ENCODE measurements at places on chromosomes 3 and 15.

- peak; percentile 28 for DNase-seq
These were observed 401 bp downstream of the SEC11A start for GRCh38 chr15:84715441-84716035.

DNA sequence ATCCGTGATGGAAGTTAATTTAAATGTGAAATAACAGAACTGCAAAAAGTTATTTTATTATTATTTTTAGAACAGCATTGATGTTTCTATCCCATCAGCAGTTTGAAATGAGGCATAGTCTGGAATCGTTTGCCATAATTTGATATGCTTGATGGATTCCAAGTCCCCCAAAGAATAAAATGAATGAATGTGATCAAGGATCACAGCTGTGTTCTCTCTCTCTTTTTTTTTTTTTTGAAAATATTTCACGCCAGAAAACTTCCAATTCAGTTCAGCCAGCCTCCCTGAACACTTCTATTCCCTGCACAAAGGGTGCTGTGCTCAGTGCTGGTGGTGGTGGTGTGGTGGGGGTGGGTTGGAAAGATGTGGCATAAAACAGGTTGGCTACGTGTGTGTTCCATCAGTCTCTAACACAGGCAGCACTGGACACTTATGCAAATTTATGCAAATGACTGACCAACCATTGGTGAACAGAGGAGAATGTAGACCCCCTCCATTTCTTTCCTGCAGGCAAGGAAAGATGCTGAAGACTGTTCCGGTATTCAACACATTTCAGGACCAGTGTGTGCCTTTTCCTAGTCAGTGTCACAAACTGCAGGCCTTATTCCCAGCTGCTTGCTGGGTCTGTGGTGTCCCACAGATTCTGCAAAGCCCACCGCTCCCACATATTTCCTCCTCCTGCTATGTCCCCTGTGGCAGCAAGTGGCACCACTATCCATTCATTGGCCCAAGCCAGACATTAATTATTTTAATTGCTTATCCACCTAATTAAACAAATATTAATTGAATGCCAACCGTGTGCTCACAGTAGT is 10.6 kb downstream of the ARNT2 start:
- DNase-seq = no peak

- no peak for DNase-seq
These were observed 46.4 kb downstream of the GATM start for GRCh38 chr15:45331972-45332371.

- no peak for DNase-seq
These were observed 431.9 kb upstream of the FRG2C start for GRCh38 chr3:75232216-75232615.

DNA sequence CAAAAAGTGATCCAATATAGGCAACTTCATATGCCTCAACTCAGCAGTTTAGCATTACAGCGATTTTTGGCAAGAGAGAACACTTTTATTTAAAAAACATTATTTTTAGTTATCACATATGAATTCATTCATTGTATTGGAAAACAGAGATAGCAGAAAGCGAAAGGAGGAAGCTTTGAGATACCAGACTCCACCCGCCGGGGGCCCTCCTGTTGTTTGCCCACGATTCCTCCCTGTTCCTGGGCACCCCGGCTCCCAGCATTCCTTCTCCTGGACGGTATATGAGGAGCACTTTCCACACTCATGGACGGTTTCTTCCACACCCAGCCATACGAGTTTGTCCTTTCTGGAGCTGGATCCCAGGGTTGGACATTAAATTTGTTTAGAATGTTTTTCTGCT is 18.2 kb downstream of the APBA2 start:
- DNase-seq = no peak

- DNase-seq = peak; percentile 100
These were observed 34.9 kb upstream of the TIMP4 start for GRCh38 chr3:12193485-12194165.

DNA sequence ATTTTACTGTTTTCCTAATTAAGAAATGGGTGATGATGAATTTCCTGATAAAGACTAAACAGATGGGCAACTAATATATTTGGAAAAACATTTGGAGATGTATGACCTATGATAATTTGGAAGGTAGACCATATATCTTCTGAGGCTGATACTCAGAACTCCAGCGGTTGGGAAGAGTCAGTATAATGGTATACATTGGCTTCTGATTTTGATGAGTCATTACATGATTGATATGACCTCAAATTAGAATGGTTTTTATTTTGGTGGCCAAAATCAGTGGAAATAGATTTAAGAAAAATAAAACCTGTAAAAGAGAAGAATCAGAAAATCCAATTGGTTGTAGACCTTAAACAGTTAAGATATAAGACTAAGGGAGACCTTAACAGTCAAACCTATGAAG is 496.4 kb upstream of the ALCAM start:
- no peak for DNase-seq

DNA sequence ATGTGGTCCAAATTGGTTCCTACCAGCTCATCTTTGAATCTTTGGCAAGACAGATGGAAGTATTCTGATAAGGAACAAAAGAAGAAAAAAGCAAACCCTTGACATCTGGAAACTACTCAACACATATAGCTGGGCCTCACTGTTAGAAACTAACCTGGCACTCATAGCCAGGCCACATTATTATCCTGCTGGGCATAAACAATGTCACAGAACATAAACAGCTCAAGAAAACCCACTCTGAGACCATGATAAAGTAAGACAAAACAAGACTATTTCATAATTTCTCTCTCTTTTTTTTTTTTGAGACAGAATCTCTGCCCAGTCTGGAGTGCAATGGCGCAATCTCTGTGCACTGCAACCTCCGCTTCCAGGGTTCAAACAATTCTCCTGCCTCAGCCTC is 1093.2 kb downstream of the FHIT start:
- DNase-seq = no peak

DNA sequence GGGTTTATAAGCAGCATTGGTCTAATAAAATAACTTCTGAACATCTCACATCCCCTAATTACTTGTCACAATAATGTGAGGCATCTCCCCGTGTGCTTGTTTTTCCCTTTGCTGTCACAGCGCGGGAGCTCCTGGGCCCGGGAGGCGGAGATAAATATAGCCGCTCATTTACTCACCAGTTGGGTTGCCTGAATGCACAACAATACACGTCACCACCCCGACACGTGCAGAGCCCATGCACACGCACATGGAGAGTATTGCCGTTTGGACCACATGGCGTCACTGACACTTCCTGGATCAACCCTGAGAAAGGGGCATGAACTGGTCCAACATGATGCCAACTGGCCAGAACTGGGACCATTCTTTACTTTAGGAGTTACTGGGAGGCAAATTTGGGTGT is 76.2 kb downstream of the MRPL46 start:
- no peak for DNase-seq

DNA sequence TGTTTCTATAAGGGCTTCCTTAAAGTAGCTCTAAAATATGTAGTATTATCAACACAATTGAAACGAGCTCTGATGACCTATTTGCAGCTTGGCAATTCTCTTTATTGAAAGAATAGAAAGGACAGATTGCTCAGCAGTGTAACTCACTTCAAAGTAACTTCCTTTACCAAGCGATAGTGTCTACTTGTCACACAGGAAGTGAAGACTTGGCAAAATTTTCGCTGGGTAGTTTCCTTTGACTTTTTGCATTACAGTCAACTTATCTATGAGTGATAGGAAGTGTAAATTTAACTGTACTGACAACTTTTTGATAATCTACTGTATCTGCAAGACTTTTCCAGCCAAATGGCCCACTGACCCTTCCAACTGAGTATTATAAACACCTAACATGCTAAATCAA is 22.8 kb downstream of the SLC9A9 start:
- no peak for DNase-seq

- no peak for DNase-seq
These were observed 2.1 kb downstream of the ZDHHC19 start for GRCh38 chr3:196208942-196209695.

- DNase-seq = peak; percentile 70
These were observed 461.5 kb upstream of the PPP2R3A start for GRCh38 chr3:135503760-135504686.

DNA sequence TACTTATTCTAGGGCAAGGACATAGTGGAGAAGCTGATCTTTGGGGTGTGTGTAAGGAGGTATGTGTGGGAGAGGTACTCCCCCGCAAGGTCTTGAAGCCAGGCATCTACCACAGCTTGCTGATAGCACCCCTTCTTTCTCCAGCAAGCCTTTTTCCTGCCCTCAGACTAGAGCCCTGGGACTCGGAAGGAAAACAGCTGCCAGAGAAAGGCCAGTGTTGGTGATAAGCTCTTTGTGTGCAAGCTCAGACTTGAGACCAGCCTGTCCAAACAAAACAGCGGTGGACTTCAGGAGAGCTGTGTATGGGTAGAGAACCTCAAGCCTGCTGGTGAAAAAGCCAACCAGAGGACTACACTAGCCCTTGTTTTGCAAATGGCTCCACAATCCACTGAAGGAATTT is 1028.6 kb downstream of the MCTP2 start:
- no peak for DNase-seq

GRCh38 chr3:186466391-186466974 is 77.7 kb downstream of the CRYGS start:
- DNase-seq = peak; percentile 70

DNA sequence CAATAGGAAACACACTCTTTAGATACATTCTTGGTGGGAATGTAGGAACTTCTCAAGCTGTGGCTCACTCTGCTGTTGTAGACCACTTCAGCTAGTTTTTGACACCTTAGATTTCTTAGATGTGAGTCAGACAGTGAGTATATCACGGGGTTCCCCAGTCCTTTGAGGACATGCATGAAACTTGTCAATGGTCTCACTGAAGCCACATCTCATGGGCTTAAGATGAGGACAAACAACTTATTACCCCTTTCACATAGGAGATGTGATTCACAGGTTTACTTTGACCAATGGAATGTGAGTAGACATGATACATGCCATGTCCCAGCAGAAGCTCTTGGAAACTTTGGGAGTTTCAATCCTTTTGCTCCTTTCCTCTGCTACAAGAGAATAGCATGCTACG is 325.5 kb downstream of the CHST2 start:
- peak; percentile 59 for DNase-seq

DNA sequence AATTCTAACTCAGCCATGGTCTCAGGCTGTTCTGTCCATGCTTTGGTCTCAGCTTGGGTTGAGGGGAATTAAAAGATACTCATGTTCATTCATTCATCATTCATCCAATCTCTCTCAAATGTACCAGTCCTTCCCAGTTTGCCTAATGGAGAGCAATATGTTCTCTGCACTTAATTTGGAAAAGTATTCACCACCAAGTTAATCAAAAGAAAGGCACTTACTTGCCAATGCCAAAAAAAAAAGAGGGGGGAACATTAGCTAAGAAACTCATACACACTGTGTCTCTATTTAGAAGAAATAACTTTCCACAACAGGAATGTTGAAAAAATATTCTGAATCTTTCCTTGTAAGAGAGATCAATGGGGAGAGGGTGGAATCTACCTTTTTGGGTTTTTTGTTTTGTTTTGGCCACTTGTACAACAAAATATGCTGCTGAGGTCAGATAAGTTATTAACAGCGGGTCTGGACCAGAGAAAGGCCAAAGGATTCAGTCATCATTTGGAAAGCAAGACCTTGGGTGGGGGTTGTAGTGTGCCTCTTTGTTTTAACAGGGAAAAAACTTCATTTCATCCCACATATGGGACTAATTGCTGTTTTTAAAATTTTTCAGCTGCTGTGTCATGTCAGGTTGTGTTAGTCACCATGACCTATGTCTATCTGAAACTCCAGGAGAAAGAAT is 152.3 kb downstream of the FBN1 start:
- peak; percentile 98 for DNase-seq

- DNase-seq = no peak
These were observed 8.4 kb upstream of the CA12 start for GRCh38 chr15:63389902-63390670.

GRCh38 chr3:52608337-52608736 is 71.9 kb downstream of the UQCC5 start:
- DNase-seq = no peak

GRCh38 chr15:70826634-70827033 is 27.3 kb downstream of the LARP6 start:
- peak; percentile 88 for DNase-seq

DNA sequence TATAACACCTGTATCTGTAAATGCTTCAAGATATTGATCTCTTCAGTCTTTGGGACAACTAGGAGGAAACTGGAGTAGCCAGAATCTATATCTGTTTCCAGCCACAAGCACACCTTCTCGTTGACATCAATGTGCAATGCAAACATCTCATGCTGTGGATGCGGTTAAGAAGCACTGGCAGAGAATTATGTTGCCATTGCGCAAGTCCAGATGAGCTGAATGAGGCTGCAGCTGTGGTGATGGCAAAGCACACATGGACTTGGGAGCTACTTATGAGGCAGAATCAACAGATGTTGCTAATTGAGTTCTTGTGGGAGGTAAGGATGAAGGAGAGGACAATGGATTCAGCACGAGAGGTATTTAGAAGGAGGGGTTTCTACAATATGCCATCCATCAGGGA is 90.9 kb downstream of the STRIT1 start:
- DNase-seq = peak; percentile 99

DNA sequence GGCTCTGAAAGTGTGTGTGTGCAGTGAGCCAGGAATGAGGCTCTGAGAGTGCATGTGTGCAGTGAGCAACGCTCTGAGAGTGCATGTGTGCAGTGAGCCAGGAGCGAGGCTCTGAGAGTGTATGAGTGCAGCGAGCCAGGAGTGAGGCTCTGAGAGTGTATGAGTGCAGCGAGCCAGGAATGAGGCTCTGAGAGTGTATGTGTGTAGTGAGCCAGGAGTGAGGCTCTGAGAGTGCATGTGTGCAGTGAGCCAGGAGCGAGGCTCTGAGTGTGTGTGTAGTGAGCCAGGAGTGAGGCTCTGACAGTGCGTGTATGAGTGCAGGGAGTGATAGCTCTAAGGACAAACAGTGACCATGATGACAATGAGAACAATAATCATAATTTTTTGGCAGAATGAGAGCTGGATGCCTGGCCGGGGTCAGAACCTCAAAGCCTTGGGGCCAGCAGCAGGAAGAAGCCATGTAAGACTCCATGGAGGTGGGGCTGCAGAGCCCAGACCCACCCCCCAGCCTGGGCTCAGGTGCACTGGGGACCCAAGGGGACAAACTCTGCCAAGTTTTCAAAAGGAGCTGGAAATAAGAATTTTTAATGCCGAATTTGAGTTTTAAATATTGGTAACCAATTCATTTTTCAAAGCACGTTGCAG is 85.7 kb upstream of the PRR20G start:
- no peak for DNase-seq

DNA sequence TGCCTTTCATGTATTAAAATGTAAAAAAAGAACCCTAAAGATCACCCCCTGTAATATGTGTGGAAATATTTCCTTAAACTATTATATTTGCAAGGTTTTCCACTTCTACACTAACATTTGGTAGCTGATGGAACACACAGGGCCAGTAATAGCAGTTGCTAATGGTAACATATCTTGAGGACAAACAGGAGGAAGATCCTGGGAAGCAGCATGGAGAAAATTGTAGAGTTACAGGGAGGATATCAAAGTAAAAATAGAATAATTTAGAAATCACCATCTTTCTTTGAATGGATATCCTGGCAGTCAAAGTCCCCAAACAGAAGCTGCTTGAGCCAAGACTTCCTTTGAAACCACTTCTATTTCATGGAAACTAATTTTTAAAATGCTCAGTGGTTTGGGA is 29.5 kb upstream of the OSTN start:
- DNase-seq = no peak

Data from fibroblast of mammary gland (primary cell).